NCI-H2107 (cell line): ENCODE measurements at places on chromosomes 11 and 22.

GRCh38 chr22:29306175-29306834 lies at the start of gene GAS2L1:
GAS2L1 (plus strand) TSS chr22:29306650; CDS start chr22:29308106, 1,456 bp downstream.
- DNase-seq = no peak

GRCh38 chr11:33700502-33701271 lies at the start of gene C11orf91:
C11orf91 (minus strand) TSS chr11:33700826; CDS start chr11:33700740, 86 bp downstream.
- DNase-seq = peak; percentile 81

- no peak for DNase-seq
Measured at GRCh38 chr11:76984743-76985142, 49.5 kb upstream of the B3GNT6 start.

DNA sequence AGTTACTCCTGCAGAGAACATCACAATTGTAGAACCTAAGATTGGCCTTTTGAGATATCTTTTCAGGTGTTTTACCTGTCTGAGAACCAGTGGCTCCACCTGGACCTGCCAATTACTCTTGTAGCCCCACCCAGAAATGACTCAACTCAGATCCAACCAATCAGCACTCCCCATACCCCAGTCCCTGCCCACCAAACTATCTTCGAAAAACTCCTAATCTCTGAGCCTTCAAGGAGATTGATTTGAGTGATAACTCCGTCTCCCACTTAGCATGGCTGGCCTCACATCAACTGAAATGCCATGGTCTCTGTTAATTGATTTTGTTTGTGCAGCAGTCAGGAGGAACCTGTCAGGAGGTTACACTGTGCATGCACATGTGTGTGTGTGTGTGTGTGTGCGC lies 103.6 kb downstream of the MTNR1B start:
- no peak for DNase-seq

DNA sequence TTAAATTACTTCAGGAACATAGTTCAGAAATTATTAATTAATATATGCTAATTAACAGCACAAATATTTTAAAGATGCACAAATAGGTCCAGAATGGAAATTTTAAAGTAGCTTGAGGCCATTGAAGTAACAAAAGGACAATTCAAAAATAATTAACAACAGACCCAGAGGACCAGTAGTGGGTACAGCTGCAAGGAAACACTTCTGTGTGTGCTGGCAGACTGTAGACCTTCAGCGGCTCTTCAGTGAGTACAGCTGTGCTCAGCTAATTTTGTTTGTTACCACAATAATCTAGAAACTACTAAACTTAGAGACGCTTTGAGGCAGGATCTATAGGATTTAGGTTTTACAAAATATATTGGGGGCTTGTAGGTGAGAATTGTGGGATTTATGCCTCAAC lies 103.8 kb downstream of the GRIA4 start:
- DNase-seq = no peak

DNA sequence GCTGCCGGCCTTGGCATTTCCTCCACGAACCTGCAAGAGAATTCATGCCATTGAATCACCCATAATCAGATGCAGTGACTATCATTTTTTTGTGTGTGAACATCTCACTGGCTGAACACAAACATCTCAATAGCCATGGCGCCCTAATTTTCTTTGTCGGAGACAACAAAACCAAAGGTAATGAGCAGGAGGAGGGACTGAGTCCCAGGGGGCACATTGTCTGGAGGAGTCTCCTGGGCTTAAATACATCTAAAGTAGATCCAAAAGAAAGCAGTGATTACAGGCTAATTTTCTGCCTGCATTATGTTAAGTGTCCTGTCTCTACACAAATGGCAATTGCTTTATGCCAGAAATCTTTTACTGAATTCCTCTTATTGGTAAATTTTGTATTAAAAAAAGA lies 113.5 kb downstream of the NTM start:
- no peak for DNase-seq

DNA sequence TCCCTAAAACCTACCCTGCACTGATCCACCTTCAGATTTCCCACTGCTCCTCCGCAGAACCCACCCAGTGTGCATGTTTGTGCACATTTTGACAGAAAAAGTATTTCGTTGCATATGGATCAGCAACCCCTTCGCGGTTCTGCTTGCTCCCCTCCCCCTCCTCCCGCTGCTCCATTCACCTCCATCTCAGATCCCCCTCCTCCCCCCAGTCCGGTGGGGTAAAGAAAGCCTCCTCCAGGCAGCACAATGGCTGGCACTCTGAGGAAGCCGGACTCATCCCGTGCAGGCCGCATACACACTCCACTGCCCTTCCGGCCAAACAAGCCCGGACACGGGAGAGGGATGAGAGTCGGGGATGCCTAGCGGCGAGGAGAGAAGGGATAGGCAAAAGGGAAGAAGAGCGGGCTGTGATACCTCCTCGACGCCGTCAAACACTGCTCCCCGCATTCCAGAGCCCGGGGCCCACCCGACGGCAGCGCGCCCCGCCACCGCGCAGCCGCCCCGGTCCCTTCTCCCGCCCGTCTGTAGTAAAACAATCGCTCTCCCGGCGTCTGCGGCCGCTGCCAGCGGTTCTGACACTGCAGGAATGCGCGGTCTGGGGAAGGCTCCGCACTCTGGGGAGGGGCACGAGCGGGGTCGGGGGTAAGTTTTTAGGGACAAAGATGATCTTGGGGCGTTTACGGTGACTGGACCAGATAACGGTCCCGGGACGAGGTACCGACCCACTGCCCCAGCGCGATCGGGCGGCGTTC lies 915 bp downstream of the FEZ1 start:
- no peak for DNase-seq
